Suppressor macrophage (primary cell): ENCODE measurements at places on chromosomes 4 and X.

DNA sequence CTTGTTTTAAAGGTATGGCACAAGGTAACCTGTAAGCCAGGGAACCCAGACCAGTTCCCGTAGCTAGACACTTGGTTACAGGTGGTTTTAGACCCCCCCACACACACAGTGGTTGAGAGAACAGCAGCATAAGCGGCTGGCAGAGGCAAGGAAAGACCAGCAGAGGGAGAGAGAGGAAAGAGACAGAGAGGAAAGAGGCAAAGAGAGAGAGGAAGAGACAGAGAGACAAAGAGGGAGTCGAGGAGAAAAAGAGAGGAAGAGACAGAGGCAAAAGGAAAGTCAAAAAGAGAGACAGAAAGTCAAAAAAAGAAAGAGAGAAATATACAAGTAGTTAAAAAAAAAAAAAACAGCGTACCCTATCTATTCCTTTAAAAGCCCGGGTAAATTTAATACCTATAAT is 19.5 kb upstream of the PCSK1N start:
- peak; percentile 1 for DNase-seq

- DNase-seq: peak; percentile 66
These were observed 76.0 kb downstream of the INTS6L start for GRCh38 chrX:135596495-135596894.

DNA sequence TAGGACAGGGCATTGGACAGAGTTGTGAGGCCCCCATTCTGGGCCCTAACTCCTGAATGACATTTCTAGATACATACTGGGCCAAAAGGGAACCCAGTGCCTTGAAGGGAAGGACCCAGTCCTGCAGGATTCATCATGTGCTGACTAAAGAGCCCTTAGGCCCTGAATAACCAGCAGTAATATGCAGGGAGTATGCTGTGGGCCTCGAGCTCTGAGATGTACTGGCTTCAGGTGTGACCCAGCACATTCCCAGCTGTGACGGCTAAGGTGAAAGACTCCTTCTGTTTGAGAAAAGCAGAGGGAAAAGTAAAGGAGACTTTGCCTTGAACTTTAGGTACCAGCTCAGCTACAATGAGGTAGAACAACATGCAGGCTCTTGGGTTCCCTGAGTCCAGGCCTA is 138.2 kb upstream of the HUWE1 start:
- DNase-seq: no peak

GRCh38 chr4:41652971-41653370 is 95.6 kb downstream of the PHOX2B start:
- peak; percentile 26 for DNase-seq

- DNase-seq: no peak
These were observed 566.7 kb downstream of the DMD start for GRCh38 chrX:32644476-32645245.

DNA sequence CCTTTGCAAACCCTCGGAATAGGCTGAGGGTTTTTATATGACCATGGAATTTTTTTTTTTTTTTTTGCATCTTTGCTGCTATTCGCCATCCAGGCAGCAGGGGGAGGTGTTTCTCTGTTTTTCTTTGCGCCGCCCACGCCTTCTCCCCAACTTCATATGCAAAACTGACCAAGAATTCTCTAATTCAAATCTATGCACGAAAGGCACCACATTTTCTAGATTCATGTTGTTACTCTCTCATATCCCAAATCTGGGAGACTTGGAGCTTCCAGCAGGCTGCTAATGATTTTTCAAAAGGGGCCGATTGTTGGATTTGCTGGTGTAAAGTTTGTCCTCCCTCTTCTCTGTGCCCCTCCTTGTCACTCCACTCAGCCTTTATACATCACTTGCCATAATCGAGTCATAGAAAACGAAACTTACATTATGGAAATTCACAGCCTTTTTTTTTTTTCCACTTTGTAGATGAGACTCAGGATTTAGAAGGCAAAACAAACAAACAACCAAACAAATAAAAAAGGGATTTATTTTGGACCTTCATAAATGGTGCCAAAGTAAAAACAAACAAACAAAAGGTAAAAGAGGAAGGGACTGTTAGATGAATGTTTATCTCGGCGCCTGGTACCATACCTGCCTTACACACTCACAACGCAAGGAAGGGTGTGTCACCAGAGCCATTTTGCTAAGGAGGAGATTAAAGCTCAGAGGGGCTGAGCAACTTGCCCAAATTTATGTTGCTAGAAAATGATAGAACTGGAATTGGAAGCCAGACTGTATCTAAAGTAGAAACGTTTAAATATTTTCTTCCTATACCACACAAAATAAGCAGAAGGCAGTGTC is 29.3 kb upstream of the BOD1L1 start:
- peak; percentile 95 for DNase-seq

DNA sequence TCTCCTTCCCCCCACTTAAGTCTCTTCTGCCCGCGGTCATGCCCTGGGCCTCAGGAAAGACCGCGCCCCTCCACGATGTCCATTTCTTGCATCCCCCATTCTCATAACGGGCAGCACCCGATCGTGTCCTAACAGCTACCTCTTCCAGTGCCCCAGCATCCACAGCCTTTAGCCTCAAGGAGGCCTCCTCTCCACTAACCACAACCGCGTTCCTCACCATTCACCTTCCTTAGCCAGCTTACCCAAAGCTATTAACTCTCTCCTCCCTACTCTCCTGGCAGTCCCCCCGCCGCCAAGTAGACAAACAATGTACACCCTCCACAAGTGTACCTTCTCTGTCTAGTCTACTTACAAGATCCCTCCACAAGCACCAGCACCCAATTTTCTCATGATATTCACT is 58.6 kb upstream of the PAGE5 start:
- no peak for DNase-seq

- peak; percentile 86 for DNase-seq
These were observed 32.7 kb downstream of the ELF2 start for GRCh38 chr4:139144161-139144859.

GRCh38 chr4:100290585-100290984 is 100.3 kb upstream of the DDIT4L start:
- no peak for DNase-seq

GRCh38 chr4:60744767-60745166 is 455.4 kb upstream of the ADGRL3 start:
- DNase-seq: no peak

DNA sequence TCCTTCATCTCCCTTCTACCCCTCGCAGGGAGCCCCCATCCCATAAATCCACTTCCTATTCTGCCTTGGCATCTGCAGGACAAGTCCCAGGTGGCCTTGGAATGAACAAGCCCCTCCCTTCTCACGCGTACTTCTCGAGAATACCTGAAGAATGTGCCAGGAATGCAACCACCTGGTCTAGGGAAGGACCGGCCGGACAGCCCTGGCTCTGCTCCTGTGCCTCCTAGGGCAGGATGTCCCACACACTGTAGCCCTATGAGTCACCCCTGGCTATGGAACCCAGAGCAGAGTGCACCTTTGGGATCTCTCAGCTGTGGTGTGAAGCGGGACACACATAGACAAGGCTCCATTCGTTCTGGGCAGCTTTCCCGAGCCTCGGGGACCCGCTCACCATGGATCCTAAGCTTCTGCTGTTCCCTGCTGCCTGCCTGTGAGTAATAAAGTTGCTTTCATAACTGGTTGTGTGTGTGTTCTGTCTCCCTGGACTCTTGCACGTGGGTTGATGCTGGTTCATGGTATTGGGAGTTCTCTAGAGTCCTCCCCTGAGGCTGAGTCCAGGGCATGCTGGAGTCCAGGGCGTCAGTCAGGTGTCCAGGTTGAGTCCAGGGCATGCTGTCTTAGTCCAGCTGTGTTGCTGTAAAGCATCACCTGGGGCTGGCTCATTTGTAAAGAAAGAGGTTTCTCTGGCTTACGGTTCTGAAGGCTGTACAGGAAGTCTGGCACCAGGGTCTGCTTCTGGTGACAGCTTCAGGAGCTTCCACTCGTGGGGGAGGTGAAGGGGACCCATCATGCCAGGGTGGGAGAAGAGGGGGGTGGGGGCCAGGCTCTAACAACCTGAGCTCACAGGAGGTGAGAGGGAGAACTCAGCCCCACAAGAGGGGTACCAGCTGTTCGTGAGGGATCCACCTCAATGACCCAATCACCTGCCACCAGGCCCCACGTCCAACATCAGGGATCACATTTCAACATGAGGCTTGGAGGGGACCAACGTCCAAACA is 7.4 kb upstream of the PDE6B start:
- no peak for DNase-seq

DNA sequence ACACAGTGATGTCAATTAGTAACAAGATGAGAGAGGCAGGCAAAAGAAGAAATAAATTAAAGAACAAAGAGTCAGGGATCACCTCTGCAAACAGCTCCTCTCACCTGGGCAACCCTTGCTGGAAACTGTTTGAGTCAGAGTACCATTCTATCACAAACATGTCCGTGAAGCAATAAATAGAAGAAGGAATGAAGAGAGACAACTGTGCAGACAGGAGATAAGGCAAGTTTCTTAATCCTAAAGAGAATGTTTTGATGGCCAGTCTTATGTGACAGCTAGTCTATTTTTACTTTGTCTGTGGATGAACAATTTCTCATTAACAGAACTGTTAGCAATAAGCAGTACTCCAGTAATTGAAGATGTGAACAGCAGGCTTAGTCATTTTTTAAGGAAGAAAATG is 422.4 kb downstream of the DMD start:
- no peak for DNase-seq

DNA sequence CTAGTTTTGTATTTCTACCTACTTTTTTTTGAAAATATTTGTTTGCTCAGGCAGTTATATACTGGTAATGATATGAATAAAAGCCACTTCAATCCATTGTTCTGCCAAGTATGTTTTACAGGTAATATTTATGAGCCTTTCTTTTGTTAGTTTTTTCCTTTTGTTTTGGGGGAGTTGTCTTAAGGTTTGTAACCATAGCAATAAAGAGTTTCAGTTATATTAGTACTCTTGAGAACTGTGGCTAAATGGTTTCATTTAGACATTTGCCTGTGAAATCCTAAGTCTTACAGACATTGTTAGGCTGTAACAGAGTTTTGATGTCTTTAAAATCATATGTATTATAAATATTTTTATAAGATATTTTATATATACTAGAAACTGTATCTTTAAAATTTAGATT is 150.1 kb downstream of the DIPK2B start:
- DNase-seq: no peak

GRCh38 chr4:56552273-56552672 is 46.7 kb downstream of the ARL9 start:
- no peak for DNase-seq

DNA sequence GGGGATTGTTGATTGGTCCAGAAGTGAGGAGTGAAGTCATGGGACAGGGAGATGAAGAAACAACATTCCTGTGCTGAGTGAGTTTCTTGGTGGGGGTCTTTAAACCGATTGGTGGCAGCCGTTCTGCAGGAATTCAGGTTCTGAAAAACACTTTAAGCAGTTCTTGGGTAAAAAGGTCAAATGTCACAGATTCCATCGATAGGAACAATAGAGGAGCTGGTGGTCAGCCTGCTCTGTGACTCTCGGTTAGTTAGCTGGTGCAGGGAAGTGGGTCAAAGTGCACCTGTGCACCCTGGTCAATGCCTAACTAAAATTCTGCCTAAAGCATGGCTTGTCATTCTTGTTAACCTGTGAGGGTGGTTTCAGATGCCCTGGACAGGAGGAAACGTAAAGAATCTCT is 34.6 kb upstream of the MGST2 start:
- DNase-seq: no peak

DNA sequence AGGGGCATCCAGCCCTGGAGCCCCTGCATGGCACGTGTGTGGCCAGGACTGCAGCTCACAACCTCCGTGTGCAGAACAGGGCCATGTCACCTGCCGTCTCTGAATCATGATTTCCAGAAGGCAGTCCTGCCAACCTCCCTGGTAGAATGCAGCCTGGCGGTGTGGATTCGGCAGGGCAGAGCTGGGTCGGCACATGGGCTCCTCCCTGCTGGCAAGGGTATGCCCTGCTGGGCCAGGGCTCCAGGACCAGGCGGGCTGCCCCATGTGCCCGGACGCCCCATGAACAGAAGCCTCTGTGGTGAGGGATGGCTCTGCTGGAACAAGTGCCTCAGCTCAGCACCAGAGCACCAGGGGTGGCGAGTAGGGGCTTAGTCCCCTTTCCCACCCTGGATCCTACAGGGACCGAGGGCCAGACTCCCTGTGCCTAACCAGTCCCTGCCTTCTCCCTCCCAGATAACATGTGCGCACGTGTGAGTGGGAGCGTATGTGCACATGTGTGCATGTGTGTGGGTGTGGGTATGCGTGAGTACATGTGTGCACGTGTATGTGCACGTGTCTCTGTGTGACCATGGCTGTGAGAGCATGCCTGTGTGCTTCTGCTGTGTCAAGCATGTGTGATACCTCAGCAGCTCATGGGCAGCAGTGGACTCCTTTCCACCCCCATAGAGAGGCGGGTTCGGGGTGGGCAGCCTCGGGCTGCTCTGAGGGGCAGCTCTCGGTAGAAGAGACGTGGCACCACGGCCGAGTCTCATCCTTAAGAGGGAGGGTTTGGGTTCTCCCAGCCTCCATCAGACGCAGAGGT is 10.3 kb upstream of the MXD4 start:
- no peak for DNase-seq

- peak; percentile 48 for DNase-seq
These were observed 17.8 kb downstream of the WDR1 start for GRCh38 chr4:10098780-10099160.

- peak; percentile 23 for DNase-seq
These were observed 112.4 kb upstream of the ELOVL6 start for GRCh38 chr4:110310795-110311194.

DNA sequence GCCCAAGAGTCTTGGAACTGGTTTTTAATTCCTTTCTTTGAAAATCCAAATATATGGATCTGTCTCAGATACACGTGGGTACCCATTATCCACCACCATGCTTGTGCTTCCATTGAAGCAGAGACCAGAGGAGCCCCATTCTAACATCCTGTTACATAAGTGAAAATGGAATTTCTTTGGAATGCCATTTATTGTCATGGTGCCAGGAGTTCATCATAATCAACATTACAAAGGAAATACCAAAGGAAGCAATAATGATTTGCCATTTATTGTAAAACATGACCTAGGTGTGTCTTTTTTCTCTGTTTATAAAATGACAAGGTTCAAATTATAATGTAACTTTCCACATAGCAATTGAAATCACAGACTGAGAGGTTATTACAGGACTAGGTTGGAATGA is 61.7 kb downstream of the PALLD start:
- DNase-seq: no peak

GRCh38 chr4:36285784-36286480 is 4.5 kb downstream of the DTHD1 start:
- no peak for DNase-seq

DNA sequence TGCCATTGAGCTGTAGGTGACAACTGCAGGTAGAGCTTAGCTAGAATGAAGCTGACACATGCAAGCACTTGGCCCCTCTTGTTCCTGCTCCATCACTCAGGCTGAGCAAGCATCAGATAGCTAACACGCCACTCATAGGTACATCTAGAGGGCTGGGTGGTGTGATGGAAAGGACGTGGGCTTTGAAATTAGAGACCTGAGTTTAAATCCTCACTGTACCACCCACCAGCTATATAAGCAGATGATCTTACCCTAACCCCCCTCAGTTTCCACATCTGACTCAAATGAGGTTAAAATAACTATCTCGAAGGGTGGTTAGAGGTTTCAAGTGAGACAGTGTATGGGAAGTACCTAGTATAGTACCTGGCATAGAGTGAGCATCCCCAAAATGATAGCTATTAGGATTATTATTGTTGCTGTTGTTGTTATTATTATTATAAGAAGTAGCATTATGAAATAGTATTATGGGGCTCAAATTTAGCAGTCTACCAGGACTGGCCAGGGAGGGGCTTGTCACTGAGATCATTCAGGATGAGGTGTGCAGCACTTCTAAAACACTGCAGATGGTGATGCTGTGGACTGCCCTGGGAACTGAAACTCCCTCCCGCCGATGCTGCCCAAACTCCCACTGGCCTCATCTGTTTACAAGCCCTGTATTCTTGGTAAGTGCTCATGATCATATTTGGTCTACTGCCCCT is 59.0 kb downstream of the REELD1 start:
- DNase-seq: no peak
